ENCODE measurements at places on chromosomes 1 and 21.
A peak's percentile ranks its signal among the peaks of the same experiment; 100 is the strongest.

- no peak for DNase-seq
These were observed 52.8 kb downstream of the ELK4 start for GRCh38 chr1:205578780-205579571.

GRCh38 chr1:33515112-33515511 lies 42.7 kb downstream of the ZSCAN20 start:
- DNase-seq = no peak

DNA sequence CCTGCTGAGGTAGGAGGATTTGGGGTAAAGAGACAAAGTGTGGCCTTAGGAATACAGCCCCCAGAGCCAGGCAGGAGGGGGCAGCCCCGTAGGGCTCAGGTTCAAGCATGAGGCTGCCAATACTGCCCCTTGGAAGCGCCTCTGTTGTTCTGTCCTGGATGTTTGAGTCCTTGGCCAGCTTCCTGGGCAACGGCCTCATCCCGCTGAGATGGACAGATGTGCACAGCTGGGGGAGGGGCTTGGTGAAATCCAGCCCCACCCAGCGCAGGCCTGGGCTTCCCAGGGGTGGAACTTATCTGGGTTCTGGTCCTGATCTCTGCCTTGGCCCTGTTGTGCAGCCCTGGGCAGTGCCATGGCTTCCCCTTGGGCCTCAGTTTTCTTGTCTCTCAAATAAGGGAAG lies 34.8 kb upstream of the MAN1C1 start:
- no peak for DNase-seq

- DNase-seq = no peak
These were observed 44.3 kb downstream of the HUNK start for GRCh38 chr21:31917108-31917507.

DNA sequence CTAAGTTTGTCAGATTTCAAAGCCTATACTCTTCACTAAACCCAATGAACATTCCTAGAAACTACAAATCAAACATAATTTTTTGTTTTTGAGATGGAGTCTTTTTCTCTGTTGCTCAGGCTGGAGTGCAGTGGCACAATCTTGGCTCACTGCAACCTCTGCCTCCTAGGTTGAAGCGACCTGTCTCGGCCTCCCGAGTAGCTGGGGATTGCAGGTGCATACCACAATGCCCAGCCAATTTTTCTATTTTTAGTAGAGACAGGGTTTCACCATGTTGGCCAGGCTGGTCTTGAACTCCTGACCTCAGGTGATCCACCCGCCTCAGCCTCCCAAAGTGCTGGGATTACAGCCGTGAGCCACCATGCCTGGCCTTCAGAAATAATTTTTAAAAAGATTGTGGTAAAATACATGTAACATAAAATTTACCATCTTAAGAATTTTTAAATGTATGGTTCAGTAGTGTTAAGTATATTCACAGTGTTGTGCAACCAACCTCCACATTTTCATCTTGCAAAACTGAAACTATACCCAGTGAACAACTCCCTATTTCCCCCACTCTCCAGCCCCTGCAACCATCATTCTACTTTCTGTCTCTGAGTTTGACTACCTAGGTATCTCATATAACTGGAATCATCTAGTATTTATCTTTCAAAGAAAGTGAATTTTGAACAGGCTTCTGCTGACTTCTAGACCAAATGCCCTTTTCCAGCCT lies 2.7 kb upstream of the CFAP141 start:
- no peak for DNase-seq

DNA sequence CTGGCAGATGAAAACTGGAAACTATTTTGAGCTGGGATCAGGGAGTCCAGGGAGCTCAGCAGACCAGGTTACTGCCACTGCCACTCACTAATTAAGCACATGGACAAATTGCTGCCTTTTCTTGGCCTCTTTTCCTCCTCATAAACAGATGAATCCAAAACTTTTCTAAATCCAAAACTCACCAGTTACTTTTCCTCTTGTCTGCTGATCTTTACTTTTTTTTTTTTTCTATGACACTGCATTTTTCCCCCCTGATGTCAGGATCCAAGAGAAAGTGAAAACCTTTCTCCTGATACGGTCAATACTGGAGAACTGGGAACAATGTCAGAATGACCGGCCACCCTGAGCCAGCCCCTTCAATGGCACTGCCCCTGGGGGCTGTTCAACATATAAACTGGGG lies 405.8 kb downstream of the DUSP10 start:
- DNase-seq = no peak

- DNase-seq = no peak
These were observed 43.1 kb upstream of the CAPZB start for GRCh38 chr1:19528438-19528837.

DNA sequence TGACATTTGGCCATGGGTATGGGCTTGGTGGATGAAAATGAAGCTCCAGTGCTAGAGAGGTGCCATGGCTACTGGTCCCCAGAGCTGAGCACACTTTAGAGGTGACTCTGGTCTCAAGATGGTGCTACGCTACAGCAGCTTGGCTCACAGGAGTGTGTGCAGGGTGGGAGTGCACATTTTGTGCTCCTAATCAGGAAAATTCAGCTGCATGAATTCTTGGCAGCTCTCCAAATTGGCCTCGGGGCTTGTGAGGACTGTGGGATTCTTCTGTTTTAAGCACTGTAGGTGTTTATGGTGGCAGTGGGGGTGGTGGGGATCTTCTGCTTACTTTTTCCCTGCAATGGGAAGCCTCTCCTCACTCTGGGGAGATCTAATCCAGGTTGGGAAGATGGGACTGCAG lies 17.3 kb upstream of the TIPRL start:
- DNase-seq = peak; percentile 38

DNA sequence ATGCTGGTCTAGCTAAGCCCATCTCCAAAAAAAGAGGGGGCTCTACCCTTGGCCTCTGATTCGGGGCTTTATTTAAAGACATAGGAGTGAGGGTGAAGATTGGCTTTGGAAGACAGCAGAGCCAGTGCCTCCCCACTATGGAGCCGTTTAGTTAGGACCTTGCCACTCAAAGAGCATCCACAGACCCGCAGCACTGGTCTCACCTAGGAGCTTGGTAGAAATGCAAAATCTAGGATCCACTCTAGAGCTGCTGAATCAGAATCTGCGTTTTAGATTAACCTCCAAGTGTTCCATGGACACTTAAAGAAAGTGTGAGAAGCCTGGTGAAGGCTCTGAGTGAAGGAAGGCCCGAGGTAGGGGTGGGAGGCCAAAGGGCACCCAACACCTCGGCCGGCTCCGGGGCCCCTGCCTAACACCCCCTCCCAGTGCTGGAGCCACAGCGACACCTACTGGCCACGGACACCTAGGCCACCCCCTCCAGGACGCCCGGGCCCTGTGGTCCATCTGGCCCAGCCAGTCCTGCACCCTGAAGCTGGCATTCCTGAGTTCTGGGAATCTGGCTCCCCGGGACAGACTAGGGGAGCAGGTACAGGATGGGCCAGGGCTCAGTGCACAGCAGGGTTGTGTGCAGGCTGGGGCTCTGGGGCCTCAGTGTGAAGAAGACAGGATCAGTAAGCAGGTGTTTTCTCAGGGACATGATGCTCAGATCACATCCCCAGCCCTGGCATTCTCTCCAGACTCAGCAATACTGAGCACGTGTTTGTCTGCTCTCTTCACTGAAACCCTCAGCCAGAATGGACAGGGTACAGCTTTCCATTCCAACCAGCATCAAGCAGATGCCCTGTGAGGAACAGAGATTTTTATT lies 79.2 kb downstream of the TMEM53 start:
- DNase-seq = peak; percentile 86

DNA sequence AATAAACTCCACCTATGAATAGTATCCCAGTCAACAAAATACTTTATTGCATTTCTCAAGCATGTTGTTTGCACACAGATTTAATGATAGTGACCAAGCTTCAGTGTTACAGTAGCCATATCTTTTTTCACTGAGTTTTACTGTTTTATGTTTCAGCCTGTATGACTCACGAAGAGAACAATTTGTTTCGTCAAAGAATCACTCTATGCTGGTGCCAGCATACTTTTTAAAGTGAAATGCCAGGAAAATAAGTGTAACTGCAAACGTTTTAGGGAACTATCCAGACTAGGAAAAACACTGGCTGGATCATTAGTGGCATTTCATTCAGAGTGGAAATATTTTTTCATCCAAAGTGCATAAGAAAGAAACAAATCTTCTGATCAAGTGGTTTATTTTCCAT lies 210.8 kb downstream of the COL11A1 start:
- peak; percentile 4 for DNase-seq

GRCh38 chr1:35564037-35564883 lies 6.7 kb downstream of the NCDN start:
- DNase-seq = peak; percentile 87

DNA sequence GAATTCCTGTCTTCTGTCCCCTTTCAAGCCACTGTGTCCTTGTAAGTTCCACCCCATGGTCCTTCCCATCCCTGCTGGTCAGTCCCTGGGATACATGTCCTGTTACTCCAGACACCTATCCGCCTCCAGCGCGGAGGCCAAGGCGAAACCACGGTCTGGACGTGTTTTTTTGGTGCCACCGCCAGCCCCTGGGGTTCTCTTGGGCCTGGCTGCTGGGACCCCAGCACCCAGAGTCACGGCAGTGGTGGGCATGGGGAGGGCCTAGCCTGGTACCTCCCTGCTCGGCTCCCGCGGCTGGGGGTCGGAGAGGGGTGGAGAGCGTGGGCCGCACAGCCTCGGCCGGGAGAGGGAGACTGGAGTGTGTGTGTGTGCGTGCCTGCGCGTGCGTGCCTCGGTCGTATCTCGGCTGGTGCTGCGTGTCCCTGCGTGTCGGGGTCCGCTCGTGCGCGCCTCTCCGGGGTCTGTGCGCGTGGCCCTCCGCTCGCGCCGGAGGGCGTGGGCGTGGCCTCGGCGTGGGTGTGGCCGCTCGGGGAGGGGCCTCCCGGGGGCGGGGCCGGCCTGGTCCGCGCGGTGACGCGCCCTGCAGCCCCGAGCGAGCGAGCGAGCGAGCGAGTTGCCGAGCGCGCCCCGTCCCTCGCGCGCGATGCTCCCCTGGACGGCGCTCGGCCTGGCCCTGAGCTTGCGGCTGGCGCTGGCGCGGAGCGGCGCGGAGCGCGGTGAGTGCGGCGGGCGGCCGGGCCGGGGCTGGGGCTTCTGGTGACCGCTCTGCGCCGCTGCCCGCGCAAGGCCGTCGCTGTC lies at the start of gene VWA1:
Gene VWA1 (plus strand): TSS at position 585 of the 798 bp plus-strand sequence. CDS start 59 bp downstream, at position 644.
- DNase-seq = peak; percentile 83

- DNase-seq = no peak
These were observed 11.4 kb upstream of the MMEL1 start for GRCh38 chr1:2644171-2644570.

DNA sequence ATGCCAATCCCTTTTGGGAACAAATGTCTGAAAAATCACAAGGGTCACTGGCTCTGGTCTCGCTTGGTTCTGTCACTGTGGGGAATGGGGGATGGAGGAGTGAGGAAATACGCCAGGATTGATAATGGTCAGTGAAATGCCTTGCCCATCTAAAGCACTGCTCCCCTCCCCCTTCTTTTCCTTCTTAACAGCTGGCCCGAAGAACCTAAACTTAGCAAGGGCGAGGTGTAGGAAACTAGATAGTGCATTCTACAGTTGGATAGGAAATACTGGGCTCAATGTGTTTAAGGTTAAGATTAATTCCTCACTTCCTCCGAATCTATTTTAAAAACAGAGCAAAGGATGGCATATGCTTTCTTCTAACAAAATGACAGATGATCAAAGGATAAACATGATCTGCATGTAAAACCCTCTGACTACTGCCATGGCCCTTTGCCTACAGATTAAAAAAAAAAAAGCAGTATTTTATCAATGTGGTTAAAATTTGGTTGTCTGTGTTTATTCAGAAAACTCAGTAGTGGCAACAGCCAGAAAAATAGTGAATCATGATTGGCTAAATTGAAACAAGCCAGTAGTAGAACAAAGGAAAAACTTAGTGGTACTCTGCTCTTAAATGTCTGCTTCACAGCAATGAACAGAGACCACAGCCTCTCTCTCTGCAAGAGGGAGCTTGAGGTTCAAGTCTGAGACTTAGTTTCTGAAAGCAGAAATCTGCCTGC lies 86.1 kb upstream of the VAV3 start:
- peak; percentile 74 for DNase-seq

DNA sequence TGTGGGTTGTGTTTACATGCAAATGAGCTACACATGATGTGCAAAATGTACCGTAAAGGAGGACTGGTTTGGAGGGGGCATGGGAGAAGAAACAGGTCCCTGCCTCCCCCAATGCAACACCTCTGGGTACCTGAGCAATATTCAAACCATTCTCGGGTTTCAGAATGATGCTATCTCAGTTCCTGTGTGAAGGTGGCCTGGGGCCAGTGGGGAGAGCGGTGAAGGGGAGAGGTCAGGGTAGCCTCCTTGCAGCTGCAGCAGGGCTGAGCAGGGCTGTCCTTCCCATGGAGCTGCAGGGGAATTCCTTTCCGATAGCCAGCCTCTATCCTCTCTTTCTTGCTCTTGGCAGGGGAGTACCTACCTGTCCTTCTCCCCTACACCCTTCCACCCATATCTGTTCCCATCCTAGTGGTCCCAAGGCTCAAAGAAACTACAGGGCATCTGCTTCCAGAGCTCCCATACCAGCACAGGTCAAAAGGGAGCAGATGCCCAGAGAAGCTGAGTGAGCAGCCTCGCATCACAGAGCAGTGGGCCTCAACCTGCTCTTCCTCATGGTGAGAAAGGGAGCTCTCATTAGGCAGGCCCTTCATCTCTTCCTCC lies 11.9 kb downstream of the MEF2D start:
- DNase-seq = no peak

GRCh38 chr1:9410737-9411297 lies 118.1 kb downstream of the SPSB1 start:
- no peak for DNase-seq

- no peak for DNase-seq
These were observed 112.3 kb upstream of the IFFO2 start for GRCh38 chr1:19068639-19069276.

- DNase-seq = no peak
These were observed 139.8 kb downstream of the PRDM16 start for GRCh38 chr1:3208819-3209200.

DNA sequence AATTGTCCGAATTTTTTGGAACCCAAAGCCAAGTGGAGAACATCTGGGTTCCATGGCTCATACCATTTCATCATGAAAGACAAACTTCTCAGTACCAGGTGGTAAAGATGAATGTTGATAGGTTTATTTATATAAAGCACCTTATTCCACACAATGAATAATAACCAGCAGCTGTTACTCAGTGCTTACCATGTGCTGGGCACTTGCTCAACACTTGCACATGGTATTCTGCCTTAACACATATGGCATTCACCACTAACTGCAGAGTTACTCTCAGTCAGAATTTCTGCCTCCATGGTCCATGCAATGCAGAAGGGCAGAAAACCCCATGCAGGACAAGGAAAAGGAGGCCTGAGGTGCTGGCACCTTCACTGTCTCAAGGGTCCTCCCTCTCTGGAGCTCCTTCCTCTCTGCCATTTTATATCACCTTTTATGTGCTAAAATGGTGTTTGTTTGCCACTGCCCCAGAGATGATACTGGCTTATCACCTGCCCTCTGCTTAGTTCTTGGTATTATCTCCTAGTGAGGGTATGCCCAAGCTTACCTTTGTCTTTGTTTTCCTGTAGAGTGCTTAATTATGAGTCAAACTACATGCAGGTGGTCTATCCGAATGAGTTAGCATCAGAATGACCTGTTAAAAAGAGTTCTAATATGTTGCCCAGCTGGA lies 76.7 kb upstream of the ZNF326 start:
- DNase-seq = no peak

GRCh38 chr1:214546886-214547641 lies 4.3 kb downstream of the PTPN14 start:
- no peak for DNase-seq

GRCh38 chr1:152089014-152089674 lies at the start of gene TCHHL1:
TCHHL1 (minus strand) TSS chr1:152089064; CDS start chr1:152088143, 921 bp downstream.
- no peak for DNase-seq
